Activated CD8-positive, alpha-beta T cell treated with anti-CD3 and anti-CD28 coated beads for 36 hours (primary cell): ENCODE measurements at places on chromosomes 3 and 15. TPM values are rescaled to one million over a fixed set of nuclear protein-coding genes. Genes with fewer than 3 reads are reported as not detected.

ANAPC13 gene
- total RNA-seq, result 28.0 TPM

ROBO1 gene
- total RNA-seq, result 8.6 TPM

GOLGA8J gene
- not detected for total RNA-seq

COL6A5 gene
- total RNA-seq, result not detected

OCA2 gene
- total RNA-seq, result not detected

CLDN18 gene
- not detected for total RNA-seq

TUSC7 gene
- total RNA-seq, result not detected

ILDR1 gene
- not detected for total RNA-seq

DGKG gene
- total RNA-seq, result 0.18 TPM

SLC9C1 gene
- not detected for total RNA-seq

CLDN16 gene
- not detected for total RNA-seq

ALG1L2 gene
- total RNA-seq, result 0.60 TPM

RHCG gene
- total RNA-seq, result not detected

ADAMTS17 gene
- 0.60 TPM for total RNA-seq

BCHE gene
- total RNA-seq, result not detected

PFN2 gene
- total RNA-seq, result 4.7 TPM

NPAP1 gene
- total RNA-seq, result not detected

SFMBT1 gene
- 20.1 TPM for total RNA-seq

TGM5 gene
- 0.22 TPM for total RNA-seq

ARRDC4 gene
- total RNA-seq, result 0.94 TPM

CD96 gene
- 142 TPM for total RNA-seq

STRIT1 gene
- total RNA-seq, result not detected

TNFAIP8L3 gene
- total RNA-seq, result 0.14 TPM

ST3GAL6 gene
- total RNA-seq, result not detected

LRRC31 gene
- not detected for total RNA-seq
